ENCODE measurements at places on chromosomes 2 and 18.

- no peak for DNase-seq
Measured at GRCh38 chr18:66754335-66754734, 150.4 kb upstream of the CDH19 start.

DNA sequence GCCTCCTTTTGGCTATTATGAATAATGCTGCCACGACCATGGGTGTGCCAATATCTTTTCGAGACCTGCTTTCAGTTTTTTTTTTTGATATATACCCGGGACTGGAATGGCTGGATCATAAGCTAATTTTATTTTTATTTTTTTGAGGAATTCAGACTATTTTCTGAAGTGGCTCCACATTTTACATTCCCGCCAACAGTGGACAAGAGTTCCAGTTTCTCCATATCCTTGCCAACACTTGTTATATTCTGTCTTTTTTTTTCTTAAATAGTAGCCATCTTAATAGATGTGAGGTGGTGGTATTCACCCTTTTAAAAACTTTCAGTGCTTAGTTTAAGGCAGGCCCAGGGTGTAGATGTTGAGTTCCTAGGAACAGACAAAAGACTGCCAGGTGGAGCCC, 11.8 kb downstream of the LPIN1 start:
- DNase-seq, result no peak

DNA sequence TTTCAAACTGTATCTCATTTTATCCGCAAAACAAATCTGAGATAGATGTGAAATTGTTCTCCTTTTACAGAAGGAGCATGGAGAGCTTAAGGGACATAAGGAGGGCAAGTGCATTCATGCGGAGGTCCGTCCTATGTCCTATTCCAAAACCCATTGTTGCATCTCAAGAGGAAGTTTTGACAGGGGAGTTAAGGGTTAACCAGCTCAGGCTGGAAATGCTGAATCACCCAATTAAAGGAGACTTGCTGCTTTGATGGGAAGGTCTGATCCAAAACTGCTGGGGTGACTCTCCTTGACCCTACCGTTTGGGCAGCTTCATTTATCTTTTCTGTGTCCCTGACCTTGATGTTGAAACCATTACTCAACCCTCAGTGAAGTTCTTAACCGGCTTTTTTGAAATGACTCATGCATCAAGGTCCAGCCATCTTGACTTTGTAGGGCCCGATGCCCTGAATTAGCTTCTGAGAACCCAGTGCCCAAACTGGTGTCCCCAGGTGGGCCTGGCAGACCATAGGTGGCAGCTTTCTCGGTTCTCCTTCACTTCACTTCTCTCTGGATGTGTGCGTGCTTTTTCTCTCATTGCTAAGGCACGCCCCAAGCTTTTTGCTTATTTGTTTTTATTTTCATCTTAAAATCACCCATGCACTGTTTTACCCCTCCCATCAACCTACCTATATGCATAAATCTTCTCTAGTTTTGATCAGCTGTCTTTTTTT, 15.9 kb upstream of the TXNDC2 start:
- peak; percentile 80 for DNase-seq

DNA sequence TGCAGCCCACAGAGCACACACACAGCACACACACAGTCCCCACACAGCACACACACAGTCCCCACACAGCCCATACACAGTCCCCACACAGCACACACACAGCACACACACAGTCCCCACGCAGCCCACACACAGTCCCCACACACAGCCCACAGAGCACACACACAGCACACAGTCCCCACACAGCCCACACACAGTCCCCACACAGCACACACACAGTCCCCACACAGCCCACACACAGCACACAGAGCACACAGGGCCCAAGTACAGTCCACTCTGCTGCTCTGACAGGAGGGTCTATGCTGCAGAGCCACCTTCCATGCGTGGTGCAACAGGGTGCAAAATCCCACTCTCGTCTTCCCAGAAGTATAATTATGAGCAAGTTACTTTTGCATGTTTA, 240.5 kb upstream of the SALL3 start:
- no peak for DNase-seq

- no peak for DNase-seq
Measured at GRCh38 chr18:45198526-45198925, 416.8 kb upstream of the SLC14A2 start.

Measured in fibroblast of upper back skin (primary cell).